ENCODE measurements at places on chromosomes 3 and 15.

- no peak for DNase-seq
These were observed 28.1 kb downstream of the DNAJB8 start for GRCh38 chr3:128438488-128439072.

DNA sequence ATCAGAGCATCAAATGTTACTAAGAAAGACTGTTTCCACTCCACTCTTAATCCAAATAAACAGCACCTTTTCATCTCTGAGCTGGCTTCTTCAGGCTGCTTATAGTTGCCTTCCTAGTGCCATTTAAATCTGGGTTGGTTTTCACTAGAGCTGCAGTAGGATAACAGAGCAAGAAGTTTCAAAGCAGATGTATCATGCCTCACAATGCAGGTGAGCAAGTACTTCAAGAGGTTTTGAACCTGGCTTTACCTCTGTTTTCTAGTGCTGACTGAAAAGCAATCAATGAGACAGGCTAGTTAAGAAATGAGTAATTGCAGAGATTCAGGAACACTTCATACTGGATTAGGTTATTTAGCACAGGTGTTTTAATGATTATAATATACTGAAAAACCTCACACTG, 147.7 kb upstream of the SATB1 start:
- no peak for DNase-seq

- no peak for DNase-seq
These were observed 211.7 kb downstream of the ZIC1 start for GRCh38 chr3:147620906-147621305.

DNA sequence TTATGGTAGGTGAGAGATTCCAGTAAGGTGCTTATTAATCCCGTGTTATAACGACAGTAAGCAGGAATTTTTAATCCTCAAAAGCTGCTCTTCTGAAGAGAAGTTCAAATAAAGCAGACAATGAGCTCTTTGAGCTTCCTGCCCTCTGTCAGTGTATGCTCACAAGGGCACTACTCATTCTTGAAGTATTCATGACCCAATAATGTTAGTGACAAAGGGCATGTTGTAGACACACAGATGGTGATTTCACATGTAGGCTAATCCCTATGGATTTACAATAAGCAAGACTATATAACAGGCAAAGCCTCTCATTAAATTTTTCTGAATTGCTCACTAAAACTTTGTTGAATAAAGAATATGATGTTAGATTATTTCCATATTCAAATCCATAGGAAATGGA, 578.6 kb downstream of the RSL24D1 start:
- no peak for DNase-seq

DNA sequence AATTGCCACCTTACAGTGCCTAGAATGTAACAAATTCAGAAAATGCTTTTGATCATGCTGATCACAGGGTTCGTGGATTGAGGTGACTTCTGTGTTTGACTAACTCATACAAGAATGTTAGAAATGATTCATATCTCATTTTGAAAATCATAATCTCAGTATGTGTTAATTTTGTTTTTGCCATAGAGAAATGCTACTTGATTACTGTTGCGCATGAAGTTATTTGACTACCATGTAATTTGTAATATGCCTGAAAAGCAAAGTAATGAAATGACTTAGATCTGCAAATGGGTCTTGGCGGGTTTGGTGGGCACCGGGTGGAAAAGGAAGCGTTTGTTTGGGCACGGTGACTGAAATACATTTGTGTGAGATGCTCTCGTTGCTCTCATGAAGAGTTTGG, 173.6 kb upstream of the BHLHE40 start:
- DNase-seq, result no peak

DNA sequence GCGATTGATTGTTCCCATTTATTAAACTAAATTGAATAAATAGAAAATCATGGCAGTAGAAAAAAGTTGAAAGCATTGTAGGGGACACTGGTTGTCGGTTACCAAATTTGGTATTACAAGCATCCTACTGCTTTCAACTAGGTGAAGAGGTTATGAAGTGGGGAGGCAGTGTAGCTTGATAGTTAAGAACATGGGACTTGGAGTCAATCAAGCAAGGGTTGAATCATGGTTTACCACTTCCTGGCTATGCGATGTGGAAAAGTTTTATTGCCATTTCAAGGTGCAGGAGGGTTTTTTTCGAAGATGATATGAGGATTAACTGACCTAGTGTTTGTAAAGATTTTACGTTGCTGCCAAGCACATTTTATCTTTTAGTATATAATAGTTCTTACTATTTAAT, 318.2 kb upstream of the KCNH8 start:
- DNase-seq, result no peak

DNA sequence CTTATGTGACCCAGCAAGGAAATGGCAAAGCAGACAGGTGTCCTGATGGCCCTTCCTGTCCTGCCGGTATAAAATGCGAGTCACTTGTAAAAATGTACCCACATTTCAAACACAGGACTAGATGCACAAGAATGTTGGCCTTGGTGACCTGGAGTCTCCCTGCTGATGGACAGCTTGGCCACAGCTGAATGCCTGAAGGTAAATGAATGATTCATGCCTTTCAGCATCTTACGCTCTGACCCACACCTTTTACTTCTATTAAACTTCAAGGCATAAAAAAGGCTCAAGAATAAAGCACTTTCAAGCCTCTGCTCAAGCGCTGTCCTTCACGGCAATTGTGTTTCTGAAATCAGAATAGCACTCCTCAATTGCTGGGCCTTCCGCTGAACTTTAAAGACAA, 228.0 kb upstream of the SLCO3A1 start:
- DNase-seq, result no peak

DNA sequence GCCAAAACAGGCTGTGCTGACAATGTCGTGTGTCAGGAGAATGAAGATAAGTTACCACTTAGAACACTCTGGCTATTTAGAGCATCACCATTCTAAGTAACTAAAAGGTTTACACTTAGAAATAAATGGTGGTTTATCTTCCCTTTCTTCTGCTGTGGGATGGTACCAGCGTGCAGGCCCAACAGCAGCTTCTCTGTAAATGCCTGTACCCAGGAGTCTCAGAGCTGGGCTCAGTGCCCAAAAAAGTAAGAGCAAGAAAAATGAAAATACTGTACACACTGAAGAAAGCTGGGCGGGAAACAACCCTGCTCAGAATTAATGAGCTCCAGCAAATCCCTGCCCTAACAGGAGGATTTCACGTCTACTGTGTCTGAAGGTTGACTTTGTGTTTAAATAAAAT, 206.5 kb downstream of the MFSD1 start:
- no peak for DNase-seq

DNA sequence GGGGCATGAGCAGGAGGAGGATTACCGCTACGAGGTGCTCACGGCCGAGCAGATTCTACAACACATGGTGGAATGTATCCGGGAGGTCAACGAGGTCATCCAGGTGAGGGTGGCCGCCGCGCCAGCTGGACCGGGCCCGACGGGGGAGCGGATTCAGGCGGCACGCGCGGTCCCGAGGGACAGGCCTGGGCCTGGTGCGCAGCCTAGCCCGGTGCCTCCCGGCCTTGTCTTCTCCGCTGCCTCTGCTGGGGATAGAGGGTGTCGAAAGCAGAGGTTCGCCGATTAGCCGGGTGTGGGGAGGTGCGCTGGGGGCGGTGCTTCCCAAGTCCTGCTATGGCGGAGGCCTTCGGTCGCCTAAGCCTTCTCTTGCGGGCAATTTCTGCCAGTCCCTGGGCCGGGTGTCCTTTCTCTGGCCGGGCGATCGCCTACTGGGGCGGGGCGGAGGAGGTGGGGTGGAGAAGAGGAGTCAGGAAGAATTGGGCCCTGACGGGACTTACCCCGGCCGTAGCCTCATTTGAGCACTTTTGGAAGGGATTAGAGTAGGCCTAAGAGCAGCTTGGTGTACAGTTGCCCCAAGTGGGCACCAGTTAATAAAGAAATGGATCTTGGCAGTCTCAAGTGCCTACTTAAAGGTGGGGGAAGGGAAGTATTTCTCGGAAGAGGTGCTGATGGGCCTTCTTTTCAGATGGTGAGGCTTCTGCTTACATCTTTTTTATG, 940 bp downstream of the ARIH1 start:
- peak; percentile 34 for DNase-seq

GRCh38 chr3:75341324-75342067, 322.6 kb upstream of the FRG2C start:
- DNase-seq, result no peak

- DNase-seq, result no peak
These were observed 846.6 kb downstream of the MCTP2 start for GRCh38 chr15:95078003-95078402.

Data from frontal cortex (tissue), 4 donors.